Activated CD8-positive, alpha-beta memory T cell treated with anti-CD3 and anti-CD28 coated beads, Interleukin-2, amount 10 ng/mL, durations not matched to agents 7 days and 5 days (primary cell): ENCODE measurements at places on chromosomes 1 and 21. TPM values are rescaled to one million over a fixed set of nuclear protein-coding genes. Genes with fewer than 3 reads are reported as not detected.
A peak's percentile ranks its signal among the peaks of the same experiment; 100 is the strongest.

The LCE3D gene
- total RNA-seq = not detected

The SPRR3 gene
- total RNA-seq = not detected

The TCHH gene
- 0.12 TPM for total RNA-seq

The IL22RA1 gene
- total RNA-seq = not detected

GRCh38 chr1:64440183-64440826 lies 29.6 kb upstream of the CACHD1 start:
- DNase-seq = no peak

DNA sequence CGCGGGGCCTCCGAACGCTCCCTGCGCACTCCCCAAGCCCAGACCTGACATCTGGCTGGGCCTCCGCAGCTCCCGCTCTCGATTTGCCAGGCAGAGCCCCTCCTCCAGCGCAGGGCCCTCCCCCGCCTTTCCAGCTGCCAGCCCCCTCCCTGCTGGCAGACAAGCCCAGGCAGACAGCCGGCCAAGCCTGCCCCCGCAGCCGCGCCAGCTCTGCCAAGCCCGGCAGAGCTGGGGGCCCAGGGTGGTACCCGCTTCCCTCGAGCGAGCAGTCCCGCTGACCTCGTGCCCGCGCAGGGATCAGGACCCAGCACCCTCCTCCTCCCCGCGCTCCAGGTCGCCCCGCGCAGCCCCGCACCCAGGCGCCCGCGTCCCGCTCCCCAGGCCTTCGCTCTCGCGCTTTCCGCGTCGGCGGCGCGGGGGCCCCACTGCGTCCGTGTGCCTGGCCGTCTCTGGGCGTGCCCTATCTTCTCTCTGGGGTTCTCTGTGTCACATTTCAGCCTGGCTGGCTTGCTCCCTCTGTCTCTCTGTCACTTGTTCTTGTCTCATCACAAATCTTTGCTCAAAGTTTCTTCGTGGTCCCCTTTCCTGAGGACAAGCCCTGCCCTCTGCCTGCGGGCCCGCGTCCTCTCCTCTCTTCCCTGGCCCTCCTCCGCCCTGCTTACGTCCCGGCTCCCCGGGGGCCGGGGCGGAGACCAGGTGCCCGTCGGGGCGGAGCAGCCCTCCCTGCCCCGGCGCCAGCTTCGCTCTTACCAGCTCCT lies 580 bp downstream of the INKA2 start:
- DNase-seq = peak; percentile 69

DNA sequence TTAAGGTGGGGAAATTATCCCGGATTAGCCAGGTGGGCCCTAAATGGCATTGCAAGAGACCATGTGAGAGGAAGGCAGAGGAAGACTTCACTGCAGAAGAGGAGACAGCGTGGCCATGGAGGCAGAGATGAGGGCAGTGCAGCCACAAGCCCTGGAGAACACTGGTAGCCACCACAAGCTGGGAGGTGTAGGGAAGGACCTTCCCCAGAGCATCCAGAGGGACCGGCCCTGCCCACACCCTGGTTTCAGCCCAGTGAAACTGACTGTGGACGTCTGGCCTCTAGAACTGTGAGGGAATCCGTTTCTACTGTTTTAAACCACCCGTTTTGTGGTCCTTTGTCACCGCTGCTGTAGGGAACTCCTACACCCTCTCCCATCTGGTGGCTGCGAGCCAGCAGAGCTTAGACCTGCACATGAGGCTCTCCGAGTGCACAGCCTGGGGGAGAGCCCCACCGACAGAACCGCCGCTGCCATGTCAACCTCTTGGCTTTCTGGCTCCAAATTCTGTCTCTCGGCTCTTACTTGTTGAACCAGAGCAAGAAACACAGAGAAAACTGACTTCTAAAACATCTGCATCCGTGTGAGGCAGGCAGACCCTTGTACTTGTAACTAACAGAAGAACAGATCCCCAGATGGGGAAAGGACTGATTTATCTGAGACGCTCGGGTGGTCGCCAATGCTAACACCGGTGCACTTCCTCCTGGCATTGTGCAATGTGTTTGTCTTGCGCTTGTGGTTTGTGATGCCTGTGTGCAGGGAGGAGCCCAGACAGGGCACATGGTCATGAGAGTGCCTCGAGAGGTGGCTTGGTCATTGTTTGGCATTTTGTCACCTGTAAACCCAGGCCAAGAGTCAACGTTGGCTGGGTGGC lies 90.8 kb upstream of the TMPRSS2 start:
- DNase-seq = no peak

- no peak for DNase-seq
Observed at GRCh38 chr1:54051933-54052430, 1.0 kb downstream of the TMEM59 start.

DNA sequence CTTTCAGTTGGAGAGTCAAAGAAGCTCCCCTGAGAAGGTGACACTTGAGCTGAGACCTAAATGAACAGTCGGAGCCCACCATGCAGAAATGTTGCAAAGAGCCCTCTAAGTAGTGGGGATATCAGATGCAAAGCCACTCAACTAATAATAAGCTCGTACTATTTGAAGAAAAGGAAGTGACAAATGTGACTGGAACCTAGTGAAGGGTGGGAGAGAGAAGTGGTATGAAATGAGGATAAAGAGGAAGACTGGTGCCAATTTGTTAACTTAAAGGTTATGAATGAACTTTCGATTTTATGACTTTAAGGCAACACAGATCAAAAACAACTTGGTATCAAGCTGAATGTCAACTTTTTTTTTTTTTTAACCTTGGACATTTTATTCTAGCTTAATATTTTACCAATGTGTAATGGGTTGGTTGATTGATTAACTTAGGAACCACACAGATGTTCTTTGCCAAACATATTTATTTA lies 14.7 kb downstream of the LYPLAL1 start:
- no peak for DNase-seq

GRCh38 chr21:22200378-22201092 lies 1202.3 kb downstream of the NCAM2 start:
- DNase-seq = no peak

- no peak for DNase-seq
Observed at GRCh38 chr1:103333141-103333540, 192.4 kb upstream of the RNPC3 start.
